Thyroid gland (tissue), 4 donors: ENCODE measurements at places on chromosomes 6 and 20. TPM values are rescaled to one million over a fixed set of nuclear protein-coding genes. Genes with fewer than 3 reads are reported as not detected.

WASF1 gene
- 10.1 TPM for total RNA-seq

RPL10A gene
- total RNA-seq: 1,123 TPM

LST1 gene
- 2.5 TPM for total RNA-seq

HSPA12B gene
- total RNA-seq: 7.3 TPM

PKIB gene
- total RNA-seq: 1.7 TPM

CCDC170 gene
- total RNA-seq: 3.8 TPM

DPPA5 gene
- total RNA-seq: not detected

ADIG gene
- 1.6 TPM for total RNA-seq

KHDRBS2 gene
- total RNA-seq: 18.6 TPM

FAM209B gene
- 0.56 TPM for total RNA-seq

FAM217A gene
- total RNA-seq: not detected

CBFA2T2 gene
- total RNA-seq: 34.5 TPM

FAM83B gene
- total RNA-seq: 23.5 TPM

OTOR gene
- not detected for total RNA-seq

MEI4 gene
- total RNA-seq: 5.8 TPM

PPIL1 gene
- 69.4 TPM for total RNA-seq

DEFB126 gene
- total RNA-seq: not detected

PPP1R16B gene
- total RNA-seq: 10.1 TPM

PEX3 gene
- 26.6 TPM for total RNA-seq

RAD21L1 gene
- total RNA-seq: not detected

CALHM5 gene
- total RNA-seq: 0.67 TPM

RAET1L gene
- not detected for total RNA-seq

OVOL2 gene
- 13.2 TPM for total RNA-seq

TSPO2 gene
- total RNA-seq: not detected

HAO1 gene
- total RNA-seq: not detected

PAK5 gene
- total RNA-seq: 0.33 TPM

TINAG gene
- not detected for total RNA-seq

FOXP4 gene
- total RNA-seq: 23.7 TPM

OOEP gene
- total RNA-seq: not detected

GCNT2 gene
- total RNA-seq: 8.1 TPM

ZBTB46 gene
- 29.4 TPM for total RNA-seq

EDN1 gene
- total RNA-seq: 1.0 TPM

KCNK16 gene
- total RNA-seq: not detected

PNPLA1 gene
- total RNA-seq: not detected

SAMD3 gene
- total RNA-seq: not detected

ENPP1 gene
- 111 TPM for total RNA-seq

CD83 gene
- total RNA-seq: 3.5 TPM

AKAP12 gene
- 50.7 TPM for total RNA-seq

NEURL2 gene
- 16.5 TPM for total RNA-seq

PGC gene
- total RNA-seq: not detected
